Activated CD4-positive, CD25-positive, alpha-beta regulatory T cell (primary cell): ENCODE measurements at places on chromosomes 5 and 9.

- DNase-seq, result no peak
Measured at GRCh38 chr9:111502506-111502905, 18.3 kb upstream of the ECPAS start.

DNA sequence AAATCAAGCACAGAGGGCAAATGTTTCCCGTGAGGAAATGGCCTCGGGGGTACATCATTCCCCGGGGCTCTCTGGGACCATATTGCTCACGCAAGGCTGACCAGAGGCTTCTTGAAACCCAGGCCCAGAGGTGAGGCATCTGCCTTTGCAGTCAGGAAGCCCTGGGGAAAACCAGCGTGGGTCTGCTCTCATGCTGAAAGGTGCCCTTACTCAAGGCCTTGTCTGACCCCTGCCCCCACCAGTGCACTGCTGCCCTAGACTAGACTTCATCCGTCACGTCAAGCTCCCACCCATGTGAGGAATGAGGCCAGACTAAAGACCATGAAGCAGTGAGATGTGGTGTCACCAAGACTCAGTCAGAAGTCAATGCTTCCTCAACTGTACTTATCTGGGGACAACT, 66.1 kb downstream of the PAX5 start:
- no peak for DNase-seq

GRCh38 chr9:132002643-132003318, 76.9 kb downstream of the MED27 start:
- DNase-seq, result no peak

- no peak for DNase-seq
Measured at GRCh38 chr9:125166762-125167161, 22.8 kb downstream of the PPP6C start.

DNA sequence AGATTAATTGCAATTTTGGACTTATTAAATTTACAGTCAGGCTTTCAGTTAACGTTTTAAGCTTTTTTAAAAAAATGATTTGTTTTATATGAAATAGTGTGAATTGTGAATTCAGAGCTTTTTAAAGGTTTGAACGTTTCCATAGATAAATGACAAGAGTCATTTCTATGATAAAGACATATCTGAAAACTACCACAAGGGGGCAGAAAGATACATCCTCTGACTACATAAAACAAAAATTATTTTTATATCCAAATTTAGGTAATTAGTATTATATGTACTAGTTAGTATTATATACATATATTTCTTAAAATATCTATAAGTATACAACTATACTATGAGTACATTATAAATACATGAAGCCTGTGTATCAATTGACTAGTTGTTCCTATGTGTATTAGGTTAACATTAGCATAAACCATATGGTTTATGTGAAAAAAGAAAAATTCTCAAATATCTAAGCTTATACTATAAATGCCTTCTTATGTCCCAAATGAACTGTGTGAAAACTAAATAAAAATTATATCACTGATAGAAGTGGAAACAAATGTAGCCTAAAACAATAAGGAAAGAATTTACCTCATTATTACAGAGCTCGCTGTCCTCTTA, 155.2 kb downstream of the MEF2C start:
- DNase-seq, result no peak

GRCh38 chr5:62007457-62007856, 298.5 kb upstream of the KIF2A start:
- DNase-seq, result no peak

DNA sequence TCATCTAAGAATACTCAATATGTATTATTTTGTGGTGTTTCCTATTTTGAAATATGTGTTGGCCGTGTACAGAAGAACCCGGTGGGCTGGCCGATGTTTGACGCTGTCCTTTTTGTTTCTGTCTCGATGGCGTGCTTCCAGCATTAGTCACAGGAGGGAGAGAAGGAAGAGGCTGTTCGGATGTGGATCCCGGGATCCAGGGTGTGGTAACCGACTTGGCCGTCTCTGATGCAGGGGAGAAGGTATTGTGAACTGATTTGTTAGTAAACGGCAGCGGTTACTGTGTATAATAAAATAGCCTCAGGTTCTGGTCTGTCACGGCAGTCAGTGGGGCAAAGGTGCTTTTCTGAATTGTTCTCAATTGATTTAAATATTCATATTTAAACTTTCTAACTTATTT, 275.0 kb downstream of the ARHGEF28 start:
- DNase-seq, result no peak

GRCh38 chr9:570187-570586, 271.3 kb upstream of the DMRT1 start:
- DNase-seq, result no peak

- no peak for DNase-seq
Measured at GRCh38 chr9:91676046-91676445, 252.4 kb upstream of the NFIL3 start.

DNA sequence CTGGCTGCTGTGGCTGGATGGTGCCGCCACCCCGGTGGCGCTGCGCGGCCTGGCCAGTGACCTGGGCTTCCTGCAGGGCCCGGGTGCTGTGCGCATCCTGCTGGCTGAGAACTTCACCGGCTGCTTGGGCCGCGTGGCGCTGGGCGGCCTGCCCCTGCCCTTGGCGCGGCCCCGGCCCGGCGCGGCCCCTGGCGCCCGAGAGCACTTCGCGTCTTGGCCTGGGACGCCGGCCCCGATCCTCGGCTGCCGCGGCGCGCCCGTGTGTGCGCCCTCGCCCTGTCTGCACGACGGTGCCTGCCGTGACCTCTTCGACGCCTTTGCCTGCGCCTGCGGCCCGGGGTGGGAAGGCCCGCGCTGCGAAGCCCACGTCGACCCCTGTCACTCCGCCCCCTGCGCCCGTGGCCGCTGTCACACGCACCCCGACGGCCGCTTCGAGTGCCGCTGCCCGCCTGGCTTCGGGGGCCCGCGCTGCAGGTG, 17.5 kb downstream of the CRB2 start:
- no peak for DNase-seq

GRCh38 chr5:7742241-7742656, 108.7 kb downstream of the CFAP90 start:
- no peak for DNase-seq

DNA sequence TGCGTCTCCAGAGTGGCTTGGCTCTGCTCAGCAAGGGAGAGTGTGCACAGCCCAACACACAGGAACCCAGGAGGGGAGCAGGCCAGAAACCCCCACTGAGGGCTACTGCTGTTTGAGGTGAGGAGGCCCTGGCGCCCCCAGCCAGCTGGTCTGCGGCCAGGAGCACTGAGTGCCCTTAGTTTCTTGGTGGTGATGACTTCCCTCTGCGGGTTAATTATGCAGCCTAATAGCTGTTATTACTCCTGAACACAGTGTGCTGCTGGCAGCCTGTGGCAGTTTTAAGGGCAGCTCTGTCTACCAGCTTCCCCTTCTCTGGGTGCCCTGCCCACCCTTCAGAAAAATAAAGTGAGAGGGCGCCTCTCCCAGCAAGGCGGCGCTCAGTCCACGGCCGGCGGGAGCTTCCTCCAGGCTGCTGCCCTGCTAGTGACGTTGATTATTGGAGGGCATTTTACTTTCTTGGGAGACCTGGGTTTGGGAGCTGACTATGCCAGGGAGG, 19.2 kb downstream of the GADD45G start:
- no peak for DNase-seq

GRCh38 chr5:662751-663435, 30.3 kb downstream of the TPPP start:
- no peak for DNase-seq

DNA sequence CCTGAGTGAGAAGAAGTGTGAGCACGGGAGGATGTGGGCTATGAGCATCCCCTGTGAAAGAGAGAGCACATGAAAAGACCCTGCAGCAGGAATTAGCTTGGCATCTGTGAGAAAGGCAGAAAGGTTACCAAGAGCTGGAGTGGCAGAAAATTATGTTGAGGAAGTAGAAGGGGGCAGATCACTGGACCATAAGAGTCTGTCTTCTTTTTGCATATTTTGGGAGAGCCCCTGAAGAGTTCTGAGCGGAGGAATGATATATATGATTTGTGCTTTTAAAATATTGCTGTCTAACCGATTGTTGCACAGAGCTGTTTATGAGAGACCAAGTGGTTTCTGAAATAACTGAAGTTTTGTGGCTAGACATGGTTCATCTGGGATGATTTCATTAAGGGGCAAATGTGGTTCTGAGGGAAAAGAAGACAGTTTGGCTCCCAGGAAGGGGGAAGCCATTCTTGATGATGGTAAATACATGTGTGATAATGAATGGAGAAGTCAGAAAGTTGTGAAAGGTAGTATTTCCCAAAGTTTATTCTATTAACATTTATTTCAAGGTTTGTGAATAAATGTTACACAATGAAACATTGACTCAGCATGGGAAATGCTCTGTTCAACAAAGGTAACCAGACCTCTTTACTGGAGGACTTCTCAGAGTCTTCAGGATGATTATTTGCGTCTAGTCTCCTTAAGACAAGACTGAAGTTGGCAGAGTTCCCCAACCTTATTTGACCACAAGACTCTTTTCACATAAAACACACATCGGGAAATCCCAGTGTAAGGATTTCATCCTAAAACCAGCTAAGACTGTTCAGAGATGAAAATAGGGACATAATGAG, 31.5 kb upstream of the ADRB2 start:
- DNase-seq, result no peak

DNA sequence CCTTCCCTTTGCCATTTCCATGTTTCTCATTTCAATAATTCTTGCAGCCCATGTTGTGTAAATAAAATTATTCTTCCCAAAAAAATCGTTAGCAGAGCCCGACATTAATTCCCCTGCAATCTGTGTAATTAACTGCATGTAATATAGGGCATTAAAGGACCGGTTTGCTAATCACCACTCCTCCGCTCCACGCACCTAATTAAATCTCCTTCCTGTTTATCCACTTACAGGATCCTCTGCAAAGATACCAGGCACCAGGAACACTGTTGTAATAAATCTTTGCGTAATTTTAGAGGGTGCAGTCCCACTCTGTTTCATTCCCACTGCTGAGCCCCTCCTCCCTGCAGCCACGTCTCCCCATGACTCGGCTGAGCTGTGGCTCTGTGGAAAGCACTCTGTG, 105.0 kb upstream of the PPP1R26 start:
- DNase-seq, result no peak

DNA sequence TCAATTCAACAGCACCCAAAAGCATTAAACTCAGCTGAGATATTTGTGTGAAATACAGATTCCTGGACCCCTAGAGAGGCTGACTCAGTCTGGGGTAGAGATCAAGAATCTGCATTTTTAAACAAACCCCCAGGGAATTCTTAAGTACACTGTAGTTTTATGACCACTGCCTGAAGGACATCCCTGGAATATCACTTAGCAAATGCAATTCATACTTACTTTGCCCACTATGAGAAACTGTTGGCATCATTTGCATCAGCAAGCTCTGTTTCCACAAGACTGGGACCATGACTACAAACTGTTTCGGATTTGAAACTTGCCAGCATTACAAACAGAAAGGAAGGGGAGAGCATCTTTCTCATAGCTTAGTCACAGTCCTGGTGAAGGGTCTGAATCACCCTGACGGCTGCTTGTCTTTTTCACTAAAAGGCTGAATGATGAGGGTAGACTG, 63.7 kb downstream of the MLLT3 start:
- DNase-seq, result no peak

- DNase-seq, result no peak
Measured at GRCh38 chr5:95984287-95984938, 22.8 kb upstream of the ELL2 start.

DNA sequence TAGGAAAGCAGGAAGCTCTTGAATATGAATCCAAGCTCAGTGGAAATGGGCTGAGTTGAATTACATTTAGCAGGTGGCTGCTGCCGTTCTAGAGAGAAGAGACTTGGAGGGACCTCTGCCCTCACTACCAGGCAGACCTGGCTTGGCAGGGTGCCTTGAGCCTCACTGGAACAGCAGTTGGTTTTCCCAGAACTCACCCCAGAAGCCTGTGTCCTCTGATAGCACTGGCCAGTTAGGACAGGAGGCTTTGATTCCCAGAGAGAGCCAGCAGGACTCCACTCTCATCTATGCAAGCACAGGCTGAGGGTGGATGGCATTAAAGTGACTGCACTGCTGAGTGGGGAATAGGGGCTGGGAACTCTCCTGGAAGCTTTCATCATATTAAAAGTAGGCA, 54.8 kb downstream of the PWWP2A start:
- DNase-seq, result no peak

DNA sequence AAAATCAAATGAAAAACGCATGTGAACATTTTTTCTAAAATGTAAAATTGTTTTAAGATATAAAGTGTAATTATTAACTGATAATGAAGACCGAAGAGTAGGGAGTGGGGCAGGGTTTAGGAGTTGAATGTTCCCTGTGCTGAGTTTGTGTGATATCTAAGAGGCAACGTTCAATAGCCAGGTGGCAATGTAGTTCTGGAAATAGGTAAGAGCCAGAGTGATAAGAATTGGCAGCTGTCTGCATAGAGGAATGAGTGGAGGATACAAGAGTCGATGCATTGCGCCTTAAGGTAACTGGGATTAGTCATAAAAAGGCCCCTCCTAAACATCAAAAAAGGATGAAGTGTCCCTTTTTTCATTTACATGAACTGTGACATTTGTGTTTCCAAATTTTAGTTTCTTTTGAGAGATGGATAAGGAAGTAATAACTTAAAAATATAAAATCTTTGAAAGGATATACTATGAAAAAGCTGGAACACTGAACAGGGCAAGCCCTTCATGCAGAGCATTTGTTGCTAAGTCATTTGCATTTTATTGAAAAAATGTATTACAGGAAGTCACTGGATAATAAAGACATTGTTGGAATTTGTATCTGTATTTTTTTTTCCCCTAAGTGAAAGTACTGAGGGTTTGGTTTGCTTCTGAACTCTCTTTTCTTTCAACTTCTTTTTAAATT, 659.3 kb downstream of the ACTL7B start:
- no peak for DNase-seq

DNA sequence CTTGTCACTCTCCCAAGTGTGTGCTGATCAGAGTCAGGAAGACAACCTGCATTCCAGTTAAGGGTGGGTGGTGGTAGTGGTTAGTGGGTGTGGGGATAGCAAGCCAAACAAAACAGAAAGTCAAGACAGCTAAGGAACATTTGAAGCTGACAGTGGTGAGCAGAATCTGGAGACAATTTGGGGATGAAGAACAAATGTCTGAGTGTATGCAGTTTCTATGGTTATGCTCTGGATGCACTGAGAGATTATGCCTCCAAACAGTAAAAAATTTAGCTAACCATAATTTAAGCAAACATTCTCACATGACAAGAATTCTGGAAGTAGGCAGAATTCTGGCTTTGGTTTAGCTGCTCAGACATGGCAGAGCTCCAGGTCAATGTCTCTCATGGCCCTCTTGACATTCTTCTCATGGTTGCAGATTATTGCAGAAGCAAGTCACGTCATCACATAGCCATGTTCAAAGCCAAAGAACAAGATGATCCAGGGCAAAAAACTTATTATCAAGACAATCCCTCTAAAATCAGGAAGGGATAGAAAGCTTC, 148.7 kb downstream of the LURAP1L start:
- no peak for DNase-seq

DNA sequence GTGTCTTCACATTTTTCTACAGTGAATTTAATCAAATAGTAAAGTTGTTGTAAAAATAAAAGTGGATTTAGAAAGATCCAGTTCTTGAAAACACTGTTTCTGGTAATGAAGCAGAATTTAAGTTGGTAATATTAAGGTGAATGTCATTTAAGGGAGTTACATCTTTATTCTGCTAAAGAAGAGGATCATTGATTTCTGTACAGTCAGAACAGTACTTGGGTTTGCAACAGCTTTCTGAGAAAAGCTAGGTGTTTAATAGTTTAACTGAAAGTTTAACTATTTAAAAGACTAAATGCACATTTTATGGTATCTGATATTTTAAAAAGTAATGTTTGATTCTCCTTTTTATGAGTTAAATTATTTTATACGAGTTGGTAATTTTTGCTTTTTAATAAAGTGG, 60.4 kb downstream of the MTAP start:
- no peak for DNase-seq

- DNase-seq, result no peak
Measured at GRCh38 chr5:73955271-73955846, 329.4 kb downstream of the ARHGEF28 start.
